ENCODE measurements at places on chromosomes 1 and 21.

GRCh38 chr1:31667065-31667785 lies 22.5 kb upstream of the PEF1 start:
- DNase-seq, result no peak

GRCh38 chr1:178869119-178869697 lies 1.7 kb downstream of the ANGPTL1 start:
- DNase-seq, result peak; percentile 14

DNA sequence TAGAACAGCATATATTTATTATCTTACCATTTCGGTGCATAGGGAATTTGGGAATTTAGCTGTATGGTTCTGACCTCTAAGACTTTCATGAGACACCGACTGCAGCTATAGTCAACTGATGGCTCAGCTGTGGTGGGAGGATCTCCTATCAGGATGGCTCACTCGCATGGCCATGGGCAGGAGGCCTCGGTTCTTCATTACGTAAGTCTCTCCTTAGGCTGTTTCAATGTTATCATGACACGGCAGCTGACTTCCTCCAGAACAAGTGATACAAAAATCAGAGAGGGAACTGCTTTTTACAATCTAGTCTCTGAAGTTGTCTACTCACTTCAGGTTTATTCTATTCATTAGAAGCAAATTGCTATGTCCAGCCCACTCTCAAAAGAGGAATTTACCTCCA lies 13.3 kb upstream of the CAPN8 start:
- no peak for DNase-seq

DNA sequence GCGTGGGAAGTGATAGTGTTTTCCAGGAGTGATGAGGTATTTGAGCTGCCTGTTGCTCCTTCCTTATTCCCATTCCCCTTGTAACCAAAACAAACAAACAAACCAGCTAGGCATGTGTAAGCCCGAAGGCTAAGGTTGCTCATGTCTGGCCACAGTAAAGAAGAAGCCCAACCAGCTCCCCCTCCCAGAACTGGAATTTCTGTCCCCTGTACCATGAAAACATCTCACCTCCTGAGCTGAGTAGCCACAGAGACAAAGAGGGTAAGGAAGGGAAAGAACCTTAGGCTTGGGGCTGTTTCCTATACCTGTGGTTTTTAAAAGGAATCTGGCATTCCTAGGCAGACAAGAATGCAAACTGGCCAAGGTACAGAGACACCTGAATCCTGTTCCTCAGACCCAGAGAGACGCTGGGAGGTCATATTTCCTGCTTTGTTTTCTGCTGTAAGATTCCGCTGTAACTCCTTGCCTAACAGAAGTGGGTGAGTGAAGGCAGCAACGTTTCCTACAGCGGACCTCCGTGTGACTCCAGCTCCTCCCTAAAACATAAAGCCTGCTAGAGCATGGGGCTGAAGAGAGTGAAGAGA lies 41.7 kb upstream of the RAB4A start:
- no peak for DNase-seq

- DNase-seq, result no peak
These were observed 217.5 kb downstream of the MATN1 start for GRCh38 chr1:30505853-30506252.

DNA sequence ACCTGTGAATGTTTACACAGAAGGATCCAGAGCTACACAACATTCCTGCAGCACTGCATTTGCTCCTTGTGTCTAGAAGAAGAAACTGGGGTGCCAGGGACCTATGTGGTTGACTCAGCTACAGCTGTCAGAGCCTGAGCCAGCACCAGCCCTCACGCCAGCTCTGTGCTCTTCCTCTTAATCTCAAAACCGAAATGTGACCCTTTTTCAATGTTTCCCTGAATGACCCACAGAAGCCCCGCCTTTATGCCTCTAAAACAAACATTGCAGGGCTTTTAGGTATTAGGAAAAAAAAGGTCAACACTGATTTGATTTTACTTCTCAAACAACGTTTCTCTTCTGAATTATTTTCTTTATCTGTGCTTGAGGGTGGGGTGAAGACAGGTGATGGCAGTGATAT lies 260.5 kb downstream of the DYRK1A start:
- DNase-seq, result no peak

DNA sequence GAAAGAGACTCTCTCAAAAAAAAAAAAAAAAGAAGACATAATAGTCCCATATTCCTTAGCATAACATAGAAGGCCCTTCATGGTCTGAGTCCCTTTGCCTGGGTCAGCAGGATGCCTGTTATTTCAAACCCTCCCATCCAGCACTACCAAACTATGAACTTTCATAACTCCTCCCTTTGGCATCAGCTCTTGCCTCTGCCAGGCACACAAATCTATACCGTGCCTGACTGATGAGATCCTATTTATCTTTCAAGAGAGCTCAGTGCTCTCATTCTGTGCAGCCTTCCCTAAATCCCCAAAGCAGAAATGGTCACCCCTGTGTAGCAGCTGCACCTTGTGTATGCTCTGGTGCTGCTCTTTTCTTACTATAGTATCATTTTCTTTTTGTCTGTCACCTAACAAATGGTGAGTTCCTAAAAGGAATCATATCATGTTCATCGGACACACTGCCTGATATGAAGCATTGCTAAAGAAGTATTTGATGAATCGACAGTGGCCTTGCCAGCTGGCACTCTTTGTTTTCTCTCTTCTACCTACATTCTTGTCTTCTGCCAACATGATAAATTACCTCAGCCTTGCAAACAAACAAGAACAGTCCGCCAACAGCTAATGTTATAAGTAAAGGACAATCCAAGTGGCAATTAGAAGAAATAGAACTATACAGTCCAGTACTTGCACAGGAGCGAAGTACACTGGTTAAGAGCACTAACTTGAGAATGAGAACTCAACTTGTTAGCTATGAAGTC lies 29.9 kb downstream of the FMO4 start:
- no peak for DNase-seq

- no peak for DNase-seq
These were observed 1.1 kb upstream of the GUCA2A start for GRCh38 chr1:42165511-42166210.

- no peak for DNase-seq
These were observed 110.5 kb upstream of the CDC42BPA start for GRCh38 chr1:227428803-227429202.

DNA sequence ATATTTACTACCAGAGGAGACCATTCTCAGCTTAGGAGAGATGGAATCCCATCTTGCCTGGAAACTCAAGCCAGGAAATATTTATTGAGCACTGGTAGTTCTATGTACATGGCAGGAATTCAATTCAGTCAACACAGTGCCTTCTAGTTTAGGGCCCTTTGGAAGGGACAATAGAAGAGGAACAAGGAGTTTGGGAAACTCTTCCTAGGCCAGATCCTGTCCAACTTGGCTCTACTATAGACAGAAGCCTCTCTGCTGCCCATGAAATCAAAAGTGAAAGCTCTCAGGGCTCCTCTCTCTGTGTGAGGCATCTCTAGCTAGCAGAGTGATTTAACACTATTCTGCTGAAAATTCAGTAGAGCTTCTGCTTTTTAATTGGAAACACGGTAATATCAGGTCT lies 244.6 kb upstream of the MAP1LC3C start:
- no peak for DNase-seq

DNA sequence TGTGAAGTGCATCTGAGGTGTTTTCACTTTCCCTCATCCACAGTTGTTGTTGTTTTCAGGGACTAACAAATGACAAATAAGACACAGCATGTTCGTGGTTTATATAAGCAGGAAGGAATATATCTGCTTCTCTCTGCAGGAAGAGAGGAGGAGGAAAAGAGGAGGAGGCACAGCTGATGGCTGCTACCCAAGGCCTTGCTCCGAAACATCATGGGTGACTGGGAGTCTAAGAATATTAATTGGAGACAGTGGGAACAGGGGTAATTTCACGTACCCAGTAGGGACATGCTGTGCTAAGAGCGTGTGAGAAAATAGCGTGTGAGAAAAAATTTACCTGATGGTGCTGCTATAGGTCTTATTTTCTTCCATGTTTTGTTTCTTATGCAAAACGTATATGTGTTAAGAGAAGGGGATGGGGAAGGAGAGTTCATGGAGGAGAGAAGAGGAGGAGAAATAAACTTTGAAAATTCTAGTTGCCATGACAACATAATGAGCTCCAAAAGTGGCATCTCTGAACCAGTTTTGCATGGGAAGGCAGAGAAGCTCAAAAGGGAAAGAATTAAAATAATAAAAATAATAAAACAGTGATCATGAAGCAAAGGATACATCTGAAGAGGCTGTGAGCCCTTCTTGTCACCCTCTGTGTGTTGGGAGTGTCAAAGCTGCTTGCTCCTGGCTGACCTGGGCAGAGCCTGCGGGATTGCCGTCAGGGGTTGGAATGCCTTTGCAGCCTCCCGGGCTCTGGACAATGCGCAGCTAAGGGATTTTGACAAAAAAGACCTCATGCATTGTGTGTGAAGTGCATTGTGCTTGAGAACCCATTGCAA lies 192.0 kb downstream of the CACNA1E start:
- no peak for DNase-seq

DNA sequence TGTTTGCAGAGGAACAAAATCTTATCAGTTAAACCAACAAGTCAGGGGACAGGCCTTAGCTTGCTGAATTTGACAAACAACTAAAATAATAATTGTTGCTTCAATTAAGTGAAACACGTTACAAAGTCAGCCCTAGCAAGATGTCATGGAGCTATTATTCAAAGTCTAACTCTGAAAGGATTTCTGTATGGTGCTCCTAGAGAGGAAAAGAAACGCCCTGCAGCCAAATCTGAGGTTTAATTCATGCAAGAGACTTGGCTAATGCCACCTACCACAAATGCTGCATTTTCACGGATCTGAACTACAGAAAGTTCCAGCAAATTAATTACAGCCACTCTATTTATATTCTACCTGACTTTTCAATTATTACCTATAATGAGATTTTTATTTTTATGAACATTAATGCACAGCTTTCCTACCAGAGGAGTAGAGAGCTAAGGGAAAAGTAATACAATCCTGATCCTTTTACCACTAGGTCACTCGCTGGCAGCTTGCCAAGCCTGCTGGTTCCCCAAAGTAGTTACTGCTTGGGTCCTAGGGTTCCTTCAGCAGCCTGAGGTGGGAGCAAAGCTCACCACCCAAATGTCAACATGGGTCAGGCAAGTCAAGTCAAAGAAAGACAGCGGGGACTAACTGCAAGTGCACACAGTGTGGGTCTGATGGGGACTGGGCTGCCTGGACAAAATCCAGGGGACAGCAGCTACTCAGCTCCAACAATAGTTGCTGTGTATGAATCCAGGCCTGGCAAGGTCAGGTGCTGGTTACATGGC lies 8.5 kb downstream of the COLGALT2 start:
- no peak for DNase-seq
